SHP77 treated with DMSO at 0.1 percent for 48 hours (cell line): ENCODE measurements at places on chromosomes 4 and X.

- no peak for DNase-seq
Measured at GRCh38 chr4:4856071-4857000, 3.1 kb upstream of the MSX1 start.

DNA sequence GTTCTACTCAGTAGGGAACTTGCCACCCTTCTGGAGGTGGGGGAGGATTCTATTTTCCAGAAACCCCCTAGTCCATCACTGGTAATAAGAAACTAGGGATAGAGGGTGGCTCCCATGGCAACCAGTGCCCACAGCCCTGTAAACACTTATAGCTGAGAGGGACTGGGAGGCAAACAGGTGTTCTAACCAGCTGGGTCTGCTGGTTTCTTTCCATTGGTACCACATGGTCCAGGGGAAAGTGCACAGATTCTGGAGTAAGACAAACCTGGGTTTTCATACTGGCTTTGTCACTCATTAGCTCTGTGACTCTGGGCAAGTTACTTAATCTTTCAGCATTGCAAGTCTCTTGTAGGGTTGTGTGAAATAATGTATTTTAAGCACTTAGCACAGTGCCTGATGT is 26.9 kb downstream of the IGSF1 start:
- DNase-seq: no peak

DNA sequence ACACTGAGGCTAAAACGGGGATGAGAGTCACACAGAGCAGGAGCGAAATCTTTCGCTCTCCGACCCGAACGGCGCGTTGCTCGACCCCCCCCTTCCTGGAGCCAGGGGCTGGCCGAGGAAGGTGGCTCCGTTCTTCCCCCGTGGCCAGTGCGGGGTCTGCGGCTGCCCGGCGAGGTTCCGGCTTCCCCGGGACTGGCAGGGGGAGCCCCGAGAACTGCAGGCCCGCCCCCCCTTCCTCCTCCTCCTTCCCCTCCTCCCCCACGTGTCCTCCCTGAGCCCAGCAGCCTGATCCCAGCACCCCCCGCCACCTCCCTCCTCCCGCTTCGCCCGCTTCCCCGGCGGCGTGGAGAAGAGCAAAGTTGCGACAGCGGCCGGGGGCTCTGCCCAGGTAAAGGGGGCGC is 2.4 kb upstream of the BCORL1 start:
- no peak for DNase-seq

DNA sequence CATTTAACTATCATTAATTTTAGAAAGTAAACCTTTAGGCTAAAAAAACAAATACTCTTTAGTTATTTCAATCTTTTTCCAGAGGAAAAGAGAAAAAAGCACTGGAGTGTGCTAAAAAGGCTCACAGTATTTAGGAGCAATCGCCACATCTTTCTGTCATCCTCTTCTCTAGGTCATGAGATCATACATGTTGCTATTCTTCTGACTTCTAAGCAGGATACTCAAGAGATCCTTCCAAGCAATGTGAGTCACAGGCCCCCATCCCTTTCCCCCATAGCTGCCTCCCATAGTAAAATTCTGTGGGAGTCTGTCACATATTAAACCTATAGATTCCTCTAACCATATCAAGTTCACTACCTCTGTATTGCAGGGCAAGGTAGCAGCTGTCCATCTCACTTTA is 7.7 kb downstream of the EDNRA start:
- no peak for DNase-seq

DNA sequence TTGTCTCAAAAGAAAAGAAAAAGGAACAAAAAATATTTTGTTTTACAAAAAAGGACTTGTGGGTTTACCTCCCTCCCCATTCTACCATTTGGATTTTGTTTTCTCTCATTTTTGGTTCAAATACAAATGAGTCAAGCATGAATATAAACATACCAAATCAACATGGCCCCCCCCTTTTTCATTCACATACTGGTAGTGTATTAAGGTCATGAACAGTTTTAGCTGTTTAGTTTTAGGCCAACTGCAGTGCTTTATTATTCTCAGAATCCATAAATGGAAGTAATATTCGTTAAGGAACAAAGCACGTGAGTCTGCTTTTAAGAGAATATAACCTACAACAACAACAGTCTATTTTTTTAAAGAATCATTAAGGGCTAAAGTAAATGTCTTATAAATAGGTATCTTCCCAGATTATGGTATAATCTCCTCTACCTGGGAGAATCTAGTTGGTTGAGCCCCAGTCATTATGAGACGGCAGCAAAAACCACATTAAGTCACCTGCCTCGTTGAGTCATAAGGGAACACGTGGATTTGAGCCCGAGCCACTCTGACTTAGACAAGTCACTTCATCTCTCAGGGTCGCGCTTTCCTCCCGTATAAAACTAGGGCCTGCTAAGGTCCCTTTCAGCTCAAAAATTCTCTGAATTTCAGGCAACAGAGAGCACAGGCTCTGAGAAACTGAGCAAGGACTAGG is 26.7 kb downstream of the BCLAF3 start:
- DNase-seq: no peak

DNA sequence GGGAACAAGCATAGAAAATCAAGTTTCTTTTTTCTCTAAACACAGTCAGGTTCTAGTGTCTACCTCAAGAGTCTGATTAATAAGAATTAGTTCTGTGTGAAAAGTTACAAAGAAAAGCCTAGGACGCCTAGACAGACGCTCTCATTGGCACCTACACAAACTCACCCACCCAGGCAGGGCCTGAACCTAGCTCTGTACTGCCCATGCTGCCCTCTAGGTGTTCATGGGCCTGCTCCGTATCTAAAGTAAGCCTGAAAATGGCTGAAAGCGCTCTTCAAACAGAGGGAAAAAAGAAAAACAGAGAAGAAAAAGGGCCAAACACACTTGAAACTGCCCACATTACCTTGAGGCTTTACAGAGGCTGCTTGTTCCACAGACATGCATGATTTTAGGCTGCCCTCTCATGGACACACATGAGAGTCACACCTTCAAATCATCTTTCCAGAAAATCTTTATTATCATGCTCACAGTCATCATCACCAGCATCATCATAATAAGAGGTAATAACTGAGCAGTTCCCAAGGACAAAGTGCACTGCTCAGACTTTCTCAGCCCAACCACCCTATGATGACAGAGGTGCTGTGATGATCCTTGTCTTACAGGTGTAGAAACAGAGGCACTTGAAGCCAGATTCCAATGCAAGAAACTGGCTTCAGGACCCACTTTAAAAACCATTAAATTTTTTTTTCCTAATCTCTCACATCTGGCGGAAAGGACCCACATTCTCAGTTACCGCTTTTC is 49.6 kb downstream of the MAP7D2 start:
- peak; percentile 6 for DNase-seq

GRCh38 chr4:54016504-54016903 is 47.9 kb downstream of the CHIC2 start:
- peak; percentile 88 for DNase-seq

GRCh38 chr4:73619346-73619745 is 890 bp downstream of the RASSF6 start:
- no peak for DNase-seq

DNA sequence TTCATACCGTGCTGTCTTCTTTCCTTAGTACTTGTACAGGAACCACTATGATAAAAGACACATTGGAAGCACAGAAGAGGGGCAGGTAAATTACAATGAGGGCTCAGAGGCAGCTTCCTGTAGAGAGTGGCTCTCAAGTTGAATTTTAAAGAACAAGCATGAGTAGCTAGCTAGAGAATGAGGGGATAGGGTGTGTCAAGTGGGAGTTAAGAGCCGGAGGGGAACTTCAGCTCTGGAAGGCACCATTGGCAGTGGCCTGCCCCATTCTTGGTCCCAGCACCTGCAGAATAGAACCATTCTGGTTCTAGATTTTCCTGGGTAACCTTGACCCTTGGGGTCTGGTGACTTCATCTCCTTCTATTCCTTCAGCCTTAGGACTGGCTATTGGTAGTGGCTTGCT is 34.0 kb upstream of the JADE1 start:
- no peak for DNase-seq

DNA sequence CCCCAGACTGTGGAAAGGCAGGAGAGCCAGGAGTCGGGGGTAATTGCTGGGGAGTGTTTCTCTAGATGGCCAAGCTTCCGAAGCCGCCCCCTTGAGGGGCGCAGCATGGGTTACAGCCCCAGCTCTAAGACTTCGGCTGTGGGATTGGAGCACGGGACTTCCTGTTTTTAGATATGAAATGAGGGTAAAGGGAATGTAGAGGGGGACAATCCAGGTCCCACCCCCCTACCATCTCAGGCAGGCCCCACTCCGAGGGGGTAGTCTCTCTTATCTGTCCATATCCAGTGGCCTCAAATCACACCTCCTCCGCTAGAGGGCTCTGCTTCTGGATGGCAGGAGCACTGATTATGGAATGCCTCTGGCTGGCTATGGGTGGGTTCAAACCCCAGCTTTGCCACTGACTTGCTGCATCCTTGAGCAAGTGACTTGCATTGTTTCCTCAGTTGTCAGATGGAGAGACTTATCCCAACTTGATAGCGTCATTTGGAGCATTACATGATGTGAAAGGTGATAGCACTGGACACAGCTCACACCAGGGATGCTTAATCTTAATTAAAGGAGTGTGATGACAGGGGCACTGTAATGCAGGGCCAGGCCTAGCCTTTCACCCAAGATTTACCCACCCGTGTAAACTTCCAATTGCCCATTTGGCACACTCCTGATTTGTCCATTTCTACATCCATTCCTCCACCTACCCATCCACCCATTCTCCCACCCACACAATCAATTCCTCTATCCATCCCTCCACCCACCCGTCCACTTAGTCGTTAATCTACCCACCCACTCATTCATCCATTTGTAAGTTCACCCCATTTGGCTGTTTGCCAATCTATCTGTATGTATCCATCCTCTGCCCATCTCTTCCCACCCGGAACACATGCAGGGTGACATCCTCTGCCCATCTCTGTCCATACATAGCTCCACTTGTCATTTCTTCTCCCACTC is 848 bp upstream of the KCND1 start:
- DNase-seq: no peak

DNA sequence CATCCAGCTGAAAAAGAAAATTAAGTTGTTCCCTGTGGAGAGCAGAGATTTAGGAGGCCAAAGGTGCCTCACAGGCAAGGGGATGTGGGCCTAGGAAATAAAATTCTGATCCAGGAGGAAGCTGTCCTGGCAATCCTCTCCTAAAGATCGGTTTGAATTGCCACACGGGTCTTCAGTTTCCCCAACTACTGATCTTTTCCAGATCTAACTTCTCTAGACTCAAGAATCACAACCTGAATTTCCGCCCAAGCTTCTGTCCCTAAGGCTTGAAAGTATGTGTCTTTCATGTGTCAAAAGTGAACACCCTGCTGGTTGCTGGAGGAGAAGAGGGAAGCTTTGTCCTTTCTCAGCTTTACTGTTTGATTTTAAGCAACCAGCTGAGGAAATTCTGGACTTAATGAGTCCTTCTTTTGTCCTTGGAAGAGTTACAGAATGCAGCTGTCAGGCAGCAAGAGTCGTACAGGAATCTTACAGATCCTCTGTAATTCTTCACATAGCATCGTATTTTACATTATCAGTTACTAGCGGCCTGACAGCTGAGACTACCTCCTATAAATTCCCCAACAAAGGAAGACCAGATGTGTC is 93.8 kb downstream of the INPP4B start:
- DNase-seq: no peak

DNA sequence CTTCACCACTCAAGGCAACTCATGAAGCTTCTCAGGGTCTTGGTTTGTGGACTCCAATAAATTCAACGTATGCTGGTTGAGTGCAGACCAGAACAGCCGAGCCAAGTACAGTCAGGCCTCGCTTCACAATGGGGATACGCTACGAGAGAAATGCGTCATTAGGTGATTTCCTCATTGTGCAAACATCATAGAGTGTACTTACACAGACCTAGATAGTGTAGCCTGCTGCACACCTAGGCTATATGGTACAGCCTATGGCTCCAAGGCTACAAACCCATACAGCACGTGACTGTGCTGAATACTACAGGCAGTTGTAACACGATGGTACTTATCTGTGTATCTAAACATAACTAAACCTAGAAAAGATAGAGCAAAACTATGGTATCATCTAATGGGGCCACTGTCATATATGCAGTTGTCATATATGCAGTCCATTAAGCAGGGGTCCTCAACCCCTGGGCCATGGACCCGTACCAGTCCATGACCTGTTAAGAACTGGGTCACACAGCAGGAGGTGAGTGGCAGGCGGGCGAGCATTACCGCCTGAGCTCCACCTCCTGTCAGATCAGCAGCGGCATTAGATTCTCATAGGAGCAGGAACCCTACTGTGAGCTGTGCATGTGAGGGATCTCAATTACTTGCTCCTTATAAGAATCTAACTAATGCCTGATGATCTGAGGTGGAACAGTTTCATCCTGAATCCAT is 31.5 kb downstream of the RTL5 start:
- DNase-seq: no peak

DNA sequence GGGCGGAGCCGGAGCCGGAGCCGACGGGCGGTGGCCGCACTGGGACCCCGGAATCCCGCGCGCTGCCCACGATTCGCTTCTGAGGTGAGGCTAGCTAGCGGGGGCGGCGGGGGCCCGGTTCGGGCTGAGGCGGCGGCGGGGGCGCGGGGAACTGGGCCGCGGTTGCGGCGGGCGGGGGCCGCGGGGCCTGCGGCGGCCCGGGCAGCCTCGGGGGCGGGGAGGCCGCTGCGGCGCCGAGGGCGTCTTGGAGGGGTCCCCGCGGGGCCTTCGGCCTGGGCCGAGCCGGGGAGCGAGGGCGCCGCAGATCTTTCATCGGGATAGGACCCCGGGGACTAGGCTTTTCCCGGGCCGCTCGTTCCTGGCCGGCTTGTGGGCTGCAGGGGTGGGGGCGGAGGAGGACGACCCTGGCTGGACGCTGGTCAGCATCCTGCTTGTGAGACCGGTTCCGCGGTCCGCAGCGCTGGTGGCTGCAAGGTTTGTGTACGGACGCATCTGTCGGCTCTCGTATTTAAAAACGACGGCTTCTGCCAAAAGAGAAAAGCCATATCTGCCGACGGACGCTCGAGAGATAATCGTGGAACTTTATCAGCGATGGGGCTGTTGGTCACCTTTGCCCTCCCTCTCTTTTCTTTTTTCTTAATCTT is 419 bp downstream of the ADD1 start:
- DNase-seq: no peak

DNA sequence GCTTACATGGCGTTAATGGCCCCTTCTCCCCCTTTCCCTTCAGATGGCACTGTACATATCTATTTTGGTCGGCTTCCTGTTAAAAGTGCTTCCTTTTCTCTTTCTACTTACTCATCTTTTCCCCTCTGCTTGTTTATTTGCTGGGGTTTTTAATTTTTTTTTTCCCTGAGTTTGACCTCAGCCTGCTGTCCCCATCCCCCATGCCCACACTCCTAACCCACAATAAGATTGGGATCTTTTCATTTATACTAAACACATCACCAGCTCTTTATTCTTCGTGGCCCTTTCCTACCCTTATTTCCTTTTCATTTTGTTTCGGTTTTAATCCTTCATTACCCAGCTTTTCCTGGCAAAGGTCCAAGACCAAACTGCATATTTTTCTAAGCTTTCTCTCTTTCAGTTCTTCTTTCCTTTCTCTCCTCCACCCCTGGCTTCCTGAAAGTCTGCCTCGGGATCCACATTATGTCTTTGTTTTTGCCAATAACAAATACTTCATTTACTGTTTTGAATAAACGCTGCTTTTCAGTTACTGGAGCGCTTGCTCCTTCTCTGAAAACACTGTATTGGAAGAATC is 152.0 kb upstream of the USP9X start:
- DNase-seq: no peak
